ENCODE measurements at places on chromosomes 13 and 19.
A peak's percentile ranks its signal among the peaks of the same experiment; 100 is the strongest.

DNA sequence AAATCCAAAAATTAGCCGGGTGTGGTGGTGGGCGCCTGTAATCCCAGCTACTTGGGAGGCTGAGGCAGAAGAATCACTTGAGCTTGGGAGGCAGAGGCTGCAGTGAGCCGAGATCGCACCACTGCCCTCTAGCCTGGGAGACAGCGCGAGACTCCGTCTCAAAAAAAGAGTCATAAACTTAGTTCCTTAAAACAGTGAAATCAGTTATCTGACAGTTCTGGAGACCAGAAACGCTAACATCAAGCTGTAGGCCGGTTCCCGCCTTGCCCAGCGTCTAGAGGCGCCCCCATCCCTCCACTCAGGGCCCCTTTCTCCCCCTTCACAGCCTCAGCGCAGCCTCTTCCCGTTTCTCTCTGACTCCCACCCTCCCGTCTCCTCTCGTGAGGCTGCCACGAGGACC lies 11.9 kb downstream of the ADAT3 start:
- no peak for DNase-seq

- no peak for DNase-seq
Measured at GRCh38 chr13:97279913-97280312, 57.8 kb downstream of the MBNL2 start.

DNA sequence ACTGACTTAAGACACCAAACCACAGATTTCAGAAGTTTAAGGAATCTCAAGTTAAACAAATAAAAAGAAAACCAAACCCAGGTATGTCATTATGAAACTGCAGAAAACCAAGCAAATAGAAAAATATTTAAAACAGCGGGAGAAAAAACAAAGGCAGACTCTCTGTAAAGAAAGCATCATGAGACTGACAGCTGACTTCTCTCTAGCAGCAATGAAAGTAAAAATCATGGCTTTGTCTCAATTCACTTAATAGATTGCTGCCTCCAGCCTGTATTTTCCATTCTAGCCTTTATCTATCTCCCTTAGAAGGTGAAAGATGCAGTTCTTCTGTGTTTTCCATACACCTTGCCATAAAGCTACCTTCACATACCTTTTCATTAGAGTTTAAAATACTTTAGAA lies 131.1 kb upstream of the IPO5 start:
- no peak for DNase-seq

DNA sequence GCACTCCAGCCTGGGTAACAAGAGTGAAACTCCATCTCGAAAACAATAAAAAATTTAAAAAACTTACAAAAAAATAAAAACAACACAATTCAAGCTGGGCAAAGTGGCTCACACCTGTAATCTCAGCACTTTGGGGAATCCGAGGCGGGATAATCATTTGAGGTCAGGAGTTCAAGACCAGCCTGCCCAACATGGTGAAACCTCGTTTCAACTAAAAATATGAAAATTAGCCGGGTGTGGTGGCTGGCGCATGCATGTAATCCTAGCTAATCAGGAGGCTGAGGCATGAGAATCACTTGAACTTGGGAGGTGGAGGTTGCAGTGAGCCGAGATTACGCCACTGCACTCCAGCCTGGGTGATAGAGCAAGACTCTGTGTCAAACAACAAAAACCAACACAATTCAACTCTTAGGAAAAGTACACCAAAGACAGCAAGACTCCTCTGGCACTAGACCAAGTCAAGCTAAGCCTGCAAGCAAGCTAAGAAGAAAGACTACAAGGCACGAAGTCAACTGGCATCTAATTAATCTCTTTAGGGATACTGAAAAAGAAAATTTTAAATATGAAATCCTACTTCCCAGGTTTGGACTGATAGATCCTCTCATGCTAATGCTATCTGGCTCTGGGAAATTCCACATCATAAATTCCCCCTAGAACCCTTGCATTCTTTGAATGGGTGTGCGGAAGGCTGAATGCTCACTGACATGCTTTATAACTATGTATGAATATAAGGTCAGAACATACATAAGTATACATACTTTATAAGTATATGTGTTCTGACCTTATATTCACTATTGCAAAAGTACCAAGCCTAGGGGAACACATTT lies 7.9 kb downstream of the PBX4 start:
- no peak for DNase-seq

DNA sequence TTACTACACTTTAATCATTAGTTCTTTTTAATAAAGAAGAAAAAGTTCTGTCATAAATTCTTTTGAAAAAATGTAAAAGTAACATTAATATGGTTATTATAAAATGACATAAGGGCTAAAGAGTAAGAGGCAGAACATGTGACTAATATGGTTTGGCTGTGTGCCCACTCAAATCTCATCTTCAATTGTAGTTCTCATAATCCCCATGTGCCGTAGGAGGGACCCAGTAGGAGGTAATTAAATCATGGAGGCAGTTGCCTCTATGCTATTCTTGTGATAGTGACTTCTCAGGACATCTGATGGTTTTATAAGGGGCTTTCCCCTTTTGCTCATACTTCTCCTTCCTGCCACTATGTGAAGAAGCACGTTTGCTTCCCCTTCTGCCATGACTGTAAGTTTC lies 104.5 kb downstream of the UGGT2 start:
- no peak for DNase-seq

GRCh38 chr13:112752211-112752610 lies 62.4 kb downstream of the ATP11A start:
- DNase-seq = no peak

- no peak for DNase-seq
Measured at GRCh38 chr19:3521104-3521445, 15.0 kb downstream of the FZR1 start.

- DNase-seq = no peak
Measured at GRCh38 chr13:54077569-54077968, 1049.0 kb downstream of the OLFM4 start.

GRCh38 chr13:89227356-89227755 lies 1556.2 kb downstream of the SLITRK5 start:
- no peak for DNase-seq

DNA sequence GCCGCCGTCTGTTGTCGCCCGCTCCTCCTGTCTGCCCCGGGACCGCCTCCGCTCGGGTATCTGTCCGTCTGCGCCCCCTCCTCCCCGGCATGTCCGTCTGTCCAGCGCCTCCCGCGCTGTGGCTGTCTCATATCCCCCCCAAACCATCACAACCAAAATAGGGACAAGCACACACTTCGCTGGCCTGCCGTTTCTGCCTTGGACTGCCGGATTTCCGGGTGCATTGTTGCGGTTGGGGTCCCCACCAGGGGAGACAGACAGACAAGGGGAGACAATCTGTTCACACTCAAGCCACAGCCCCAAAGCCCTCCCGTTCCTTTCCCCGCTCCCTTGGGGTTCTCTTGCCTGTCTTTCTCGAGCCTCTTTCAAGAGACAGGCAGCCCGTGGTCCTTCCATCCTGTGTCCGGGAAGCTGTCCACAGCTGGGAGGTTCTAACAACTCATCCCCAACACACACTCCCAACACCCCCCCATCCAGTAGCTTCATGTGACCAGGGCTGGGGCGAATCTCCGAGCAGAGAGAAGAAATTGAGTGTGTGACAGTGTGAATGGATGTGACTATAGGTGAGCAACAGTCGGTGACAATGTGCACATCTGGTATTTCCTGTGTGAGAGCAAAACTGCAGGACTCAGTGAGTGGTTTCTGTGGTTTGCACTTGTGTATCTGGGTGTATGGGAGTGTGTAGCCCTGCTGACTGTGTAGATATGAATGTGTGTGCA lies 16.5 kb upstream of the FOSB start:
- DNase-seq = peak; percentile 84

DNA sequence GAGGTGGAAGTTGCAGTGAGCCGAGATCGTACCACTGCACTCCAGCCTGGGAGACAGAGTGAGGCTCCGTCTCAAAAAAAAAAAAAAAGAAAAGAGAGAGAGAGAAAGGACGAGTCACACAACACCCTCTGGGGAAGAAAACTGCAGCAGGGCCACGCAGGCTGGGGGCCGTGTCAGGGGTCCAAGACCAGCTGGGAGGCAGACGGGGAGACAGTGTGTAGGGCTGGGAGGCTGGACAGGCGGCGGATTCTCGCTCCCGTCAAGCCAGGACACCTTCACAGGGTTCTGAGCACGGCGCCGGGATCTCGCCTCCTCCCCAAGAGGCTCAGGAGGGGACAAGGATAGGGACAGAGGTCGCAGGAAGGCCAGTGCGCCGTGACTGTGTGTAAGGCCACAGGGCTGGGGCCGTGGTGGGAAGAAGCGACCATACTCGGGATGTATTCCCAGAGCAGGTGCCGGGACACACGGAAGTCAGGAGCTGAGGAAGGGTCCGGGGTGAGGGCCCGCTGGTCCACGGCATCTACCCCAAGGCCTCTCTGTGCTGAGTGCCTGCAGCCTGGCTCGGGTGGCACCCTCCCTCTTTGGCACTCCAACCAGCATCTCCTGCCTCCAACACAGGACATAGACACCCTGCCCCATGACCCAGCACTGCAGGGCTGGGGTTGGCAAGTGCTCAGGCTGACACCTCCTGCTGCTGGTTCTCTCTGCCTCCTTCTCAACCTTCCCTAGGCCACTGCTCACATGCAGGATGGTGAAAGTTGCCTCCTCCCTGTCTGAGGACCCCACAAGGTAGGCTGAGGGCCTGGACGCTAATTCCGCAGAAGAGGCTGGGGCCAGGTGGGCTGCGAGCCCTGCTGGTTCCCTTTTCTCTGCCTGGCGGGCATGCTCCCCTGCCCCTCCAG lies 21.2 kb downstream of the ZNF787 start:
- no peak for DNase-seq

GRCh38 chr13:93116809-93117208 lies 109.8 kb upstream of the GPC6 start:
- DNase-seq = no peak

DNA sequence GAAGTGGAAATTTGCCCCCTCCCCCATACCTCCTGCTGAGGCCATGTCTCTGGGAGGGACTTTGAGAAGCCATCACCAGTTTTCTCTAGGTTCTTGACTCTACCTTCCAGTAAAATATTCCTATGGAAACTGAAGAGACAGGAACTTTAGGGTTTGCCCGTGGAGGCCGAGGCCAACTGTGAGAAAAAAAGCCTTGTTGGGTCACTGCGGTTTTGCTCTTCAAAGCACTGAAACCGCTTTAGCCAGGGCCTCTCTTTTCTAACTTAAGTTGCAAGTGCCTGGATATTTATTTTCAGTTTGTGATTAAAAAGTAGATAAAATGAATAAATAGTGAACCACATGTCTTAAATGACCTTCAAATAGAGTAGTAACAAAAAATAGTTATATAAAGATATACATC lies 159.7 kb upstream of the TSC22D1 start:
- DNase-seq = no peak

GRCh38 chr13:27830010-27830409 lies 37.7 kb downstream of the GSX1 start:
- peak; percentile 12 for DNase-seq

DNA sequence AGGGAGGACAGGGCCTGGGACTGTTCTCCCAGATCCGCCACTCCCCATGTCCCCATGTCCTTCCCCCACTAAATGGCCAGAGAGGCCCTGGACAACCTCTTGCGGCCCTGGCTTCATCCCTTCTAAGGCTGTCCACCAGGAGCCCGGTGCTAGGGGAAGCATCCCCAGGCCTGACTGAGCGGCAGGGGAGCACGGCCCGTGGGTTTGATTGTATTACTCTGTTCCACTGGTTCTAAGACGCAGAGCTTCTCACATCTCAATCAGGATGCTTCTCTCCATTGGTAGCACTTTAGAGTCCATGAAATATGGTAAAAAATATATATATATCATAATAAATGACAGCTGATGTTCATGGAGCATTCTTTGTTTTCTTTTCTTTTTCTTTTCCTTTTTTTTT lies 815 bp downstream of the SPACA4 start:
- no peak for DNase-seq

GRCh38 chr19:42558450-42559150 lies 30.3 kb upstream of the CEACAM1 start:
- DNase-seq = no peak

DNA sequence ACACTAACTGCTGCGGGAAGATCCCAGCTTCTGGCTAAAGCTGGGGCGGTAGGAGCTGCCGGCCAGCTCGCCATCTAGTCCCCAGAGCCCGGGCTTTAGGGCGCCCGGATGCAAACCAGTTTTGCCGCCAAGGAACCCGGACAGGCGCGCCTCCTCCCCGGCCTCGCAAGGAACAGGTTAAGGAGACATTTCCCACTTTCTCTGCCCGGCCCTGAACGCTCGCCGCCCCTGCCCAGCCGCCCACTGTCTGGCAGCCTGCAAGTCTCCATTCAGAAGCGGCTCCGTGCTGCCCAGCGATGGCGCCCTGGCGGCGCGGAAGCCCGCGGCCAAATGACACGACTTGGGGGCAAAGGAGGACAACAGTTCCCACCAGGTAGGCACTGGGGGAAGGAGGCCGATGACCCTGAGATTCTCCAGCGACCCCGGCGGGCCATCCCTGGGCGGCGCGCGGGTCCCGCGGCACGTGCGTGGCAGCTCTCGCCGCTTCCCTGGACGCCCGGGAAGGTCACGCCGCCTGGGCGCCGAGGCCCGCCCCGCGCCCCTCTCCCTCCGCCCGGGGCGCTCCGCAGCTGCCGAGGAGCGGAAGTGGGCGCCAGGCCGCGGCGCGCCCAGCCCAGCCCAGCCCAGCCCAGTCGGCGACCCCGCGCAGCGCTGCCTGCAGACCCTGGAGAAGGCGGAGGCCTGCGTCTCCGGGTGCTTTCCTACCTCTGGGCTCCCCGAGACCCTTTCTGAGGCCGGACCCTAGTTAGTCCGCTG lies 42.2 kb upstream of the HNRNPA1L2 start:
- no peak for DNase-seq

GRCh38 chr19:46724468-46724867 lies 7.6 kb upstream of the PRKD2 start:
- no peak for DNase-seq

- DNase-seq = no peak
Measured at GRCh38 chr13:46176756-46177155, 5.2 kb downstream of the LCP1 start.

DNA sequence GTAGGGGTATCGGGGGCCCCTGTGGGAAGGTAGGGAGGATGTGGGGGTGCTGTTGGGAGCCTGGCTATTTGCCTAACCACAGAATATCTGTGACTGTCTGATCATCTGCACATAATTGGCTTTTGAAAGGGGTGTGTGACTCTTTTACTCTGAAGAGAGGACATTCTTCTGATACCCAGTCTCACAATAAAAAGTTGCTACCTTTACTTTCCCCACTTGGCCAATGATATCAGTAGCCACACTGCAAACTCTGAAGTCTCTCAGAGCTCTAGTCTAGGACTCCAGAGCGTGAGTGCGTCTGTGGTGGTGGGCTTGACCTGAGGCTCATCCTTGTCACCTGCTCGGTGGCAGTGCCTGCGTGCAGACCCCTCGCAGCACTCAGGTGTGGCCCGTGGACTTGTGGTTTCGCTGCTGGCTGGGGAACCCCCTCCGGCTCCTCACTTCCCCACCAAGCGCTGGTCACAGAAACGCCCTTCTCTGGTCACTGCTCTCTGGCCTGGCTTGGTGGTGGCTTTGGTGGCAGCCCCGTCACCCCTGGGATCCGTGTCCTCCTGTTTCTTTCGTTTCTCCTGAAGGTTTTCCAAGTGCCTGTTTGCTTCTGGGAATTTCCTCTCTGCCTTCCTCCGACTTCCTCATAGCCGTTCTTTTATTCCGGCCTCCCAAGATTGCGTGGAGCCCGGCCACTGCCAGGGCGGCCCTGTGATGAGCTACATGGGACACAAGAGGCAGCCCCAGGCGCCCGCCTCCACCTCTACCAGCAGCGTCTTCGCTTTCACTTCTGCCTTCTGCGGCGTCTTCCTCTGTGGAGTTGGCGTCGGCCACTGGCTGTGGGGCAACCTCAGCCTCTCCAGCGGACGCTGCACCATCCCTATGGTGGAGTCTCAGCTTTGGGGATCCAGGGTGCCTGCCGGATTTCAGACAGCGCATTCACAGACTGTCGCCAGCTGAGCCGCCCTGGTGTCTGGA lies 78.0 kb downstream of the ATP11A start:
- DNase-seq = no peak

- no peak for DNase-seq
Measured at GRCh38 chr19:11331502-11331901, 8.0 kb downstream of the RAB3D start.

All from T-helper 2 cell (primary cell).